ENCODE measurements at places on chromosomes 6 and 20.

GRCh38 chr20:13158369-13158768 is 62.7 kb upstream of the ISM1 start:
- no peak for DNase-seq

DNA sequence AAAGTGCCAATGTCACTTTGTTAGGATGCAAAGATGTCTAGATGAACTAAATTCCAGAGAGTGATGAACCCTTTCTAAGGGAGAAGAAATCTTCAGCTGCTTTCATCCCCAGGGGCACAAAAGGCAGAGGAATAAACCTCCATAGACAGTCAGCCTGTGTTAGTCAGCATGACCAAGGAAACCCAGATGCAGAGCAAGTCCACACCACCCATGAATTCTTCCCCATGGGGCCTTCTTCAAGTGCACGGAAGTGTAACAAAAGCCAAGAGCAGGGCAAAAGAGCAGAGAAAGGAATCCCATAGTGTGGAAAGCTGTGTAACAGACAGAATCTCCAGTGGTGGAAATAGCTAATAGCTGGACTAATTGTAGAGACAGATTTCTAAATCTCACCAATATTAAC is 50.0 kb downstream of the DCDC2 start:
- no peak for DNase-seq

DNA sequence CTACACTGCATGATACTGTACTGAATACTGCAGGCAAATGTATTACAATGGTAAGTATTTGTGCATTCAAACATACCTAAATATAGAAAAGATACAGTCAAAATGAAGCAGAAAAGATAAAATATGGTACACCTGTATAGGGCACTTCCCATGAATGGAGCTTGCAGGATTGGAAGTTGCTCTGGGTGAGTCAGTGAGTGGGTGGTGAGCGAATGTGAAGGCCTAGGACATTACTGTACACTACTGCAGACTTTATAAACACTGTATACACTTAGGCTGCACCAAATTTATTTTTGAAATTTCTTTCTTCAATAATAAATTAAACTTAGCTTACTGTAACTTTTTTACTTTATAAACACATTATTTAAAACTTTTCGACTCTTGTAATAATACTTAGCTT is 213.1 kb downstream of the ATXN1 start:
- no peak for DNase-seq

DNA sequence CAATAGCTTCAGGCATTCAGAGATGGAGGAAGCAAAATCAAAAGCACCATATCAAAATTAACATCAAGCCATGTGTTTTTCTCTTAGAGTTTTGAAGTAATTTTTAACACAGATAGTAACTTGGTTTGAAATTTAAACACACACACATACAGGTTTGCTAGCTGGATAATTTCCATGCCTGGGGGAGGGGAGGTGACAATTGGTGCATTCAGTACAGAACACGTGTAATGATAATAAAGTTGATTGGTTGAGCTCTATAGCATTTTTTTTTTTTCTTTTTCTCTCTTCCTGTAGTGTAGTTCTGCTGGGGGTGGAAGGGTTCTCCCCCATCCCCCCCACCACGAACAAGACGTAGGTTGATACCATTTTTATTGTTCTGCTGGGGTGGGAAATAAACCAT is 564.8 kb downstream of the LMBRD1 start:
- no peak for DNase-seq

DNA sequence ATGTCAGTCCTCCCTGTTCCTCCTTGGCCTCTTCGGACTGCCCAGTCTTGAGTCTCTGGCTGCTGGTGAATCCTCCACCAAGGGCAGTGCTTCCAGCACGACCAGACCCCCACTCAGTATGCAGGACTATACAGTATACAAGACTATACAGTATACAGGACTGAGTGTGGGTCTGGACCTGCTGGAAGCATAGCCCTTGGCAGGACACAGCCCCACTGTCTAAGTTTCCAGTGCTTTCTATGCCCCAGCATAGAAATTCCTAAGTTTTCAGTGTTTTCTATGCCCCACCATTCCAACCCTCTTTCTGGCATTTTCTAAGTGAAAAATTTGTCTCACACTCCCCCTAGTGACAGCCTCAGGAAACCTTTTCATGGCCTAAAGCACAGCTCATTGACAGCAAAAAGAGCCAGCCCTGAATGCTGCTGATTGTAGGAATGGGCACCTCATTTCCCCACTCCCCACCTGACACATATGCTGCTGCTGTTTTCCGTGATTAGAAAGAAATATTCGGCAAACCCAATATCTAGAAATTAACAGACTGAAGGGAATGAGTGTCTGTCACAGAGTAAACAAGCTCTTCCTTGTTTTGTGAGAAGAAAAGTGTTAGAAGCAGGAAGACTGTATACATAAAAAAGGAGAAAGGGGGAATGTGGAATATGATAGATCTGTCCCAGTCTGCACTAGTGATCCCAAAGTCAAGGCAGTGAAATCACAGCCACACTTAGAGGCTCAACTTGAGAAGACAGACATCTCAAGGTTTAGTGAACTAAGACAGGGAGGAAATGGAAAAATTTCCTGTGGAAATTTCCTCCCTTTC is 206.9 kb downstream of the IBTK start:
- no peak for DNase-seq

Data from activated CD8-positive, alpha-beta memory T cell treated with anti-CD3 and anti-CD28 coated beads, Interleukin-2, amount 50 U/mL, for 48 hours (primary cell).